Heart left ventricle (tissue), 16 donors: ENCODE measurements at places on chromosomes 2 and 18.

DNA sequence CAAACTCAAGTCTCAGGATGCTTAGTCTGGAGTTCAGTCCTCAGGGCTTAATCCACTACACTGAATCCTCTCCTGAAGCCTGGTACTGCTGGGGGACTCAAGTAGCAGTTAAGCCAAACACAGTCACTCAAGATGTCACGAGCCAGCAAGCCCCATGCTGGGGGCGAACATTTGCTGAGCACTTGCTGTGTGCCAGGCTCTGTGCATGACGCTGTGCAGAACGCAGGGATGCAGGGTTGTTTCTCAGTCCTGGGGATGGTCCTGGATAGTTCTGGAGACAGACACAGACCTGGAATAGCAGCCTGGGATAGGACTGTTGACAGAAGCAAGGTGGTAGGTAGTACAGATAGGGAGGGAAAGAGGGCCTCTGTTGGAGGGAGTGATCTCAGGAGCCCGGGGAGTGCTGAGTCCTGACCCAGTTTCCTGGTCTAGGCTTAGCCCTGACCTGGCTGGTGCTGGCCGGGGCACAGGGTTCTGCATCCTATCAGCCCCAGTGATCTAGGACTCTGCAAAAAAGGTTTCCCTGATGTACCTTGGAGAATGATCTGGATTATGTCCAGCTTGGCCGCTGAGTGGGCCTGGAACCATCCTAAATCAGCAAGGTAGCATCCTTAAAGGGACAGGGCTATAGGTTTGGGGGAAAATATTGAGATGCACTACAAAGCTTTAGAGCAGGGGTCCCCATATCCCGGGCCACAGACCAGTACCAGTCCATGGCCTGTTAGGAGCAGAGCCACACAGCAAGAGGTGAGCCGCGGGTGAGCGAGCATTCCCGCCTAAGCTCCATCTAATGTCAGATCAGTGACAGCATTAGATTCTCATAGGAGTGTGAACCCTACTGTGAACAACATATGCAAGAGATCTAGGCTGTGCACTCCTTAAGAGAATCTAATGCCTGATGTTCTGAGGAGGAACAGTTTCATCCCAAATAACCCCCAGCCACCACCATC lies 54.7 kb upstream of the OTOF start:
- H3K27ac ChIP-seq, result no peak overlapping the region
- H3K4me1 ChIP-seq, result no peaks in the 10 kb centered on the region
- no peaks in the 10 kb centered on the region for H3K27me3 ChIP-seq
- H3K36me3 ChIP-seq, result no peaks in the 10 kb centered on the region

- H3K4me3 ChIP-seq, result no peak overlapping the region
- H3K4me1 ChIP-seq, result no peaks in the 10 kb centered on the region
- DNase-seq, result no peak
Measured at GRCh38 chr2:197235711-197236110, 74.9 kb downstream of the ANKRD44 start.

- peak; percentile 89 for DNase-seq
- H3K36me3 ChIP-seq, result no peaks in the 10 kb centered on the region
- no peaks in the 10 kb centered on the region for H3K27me3 ChIP-seq
- peak within 1 kb of the TSS; percentile 69 for H3K4me3 ChIP-seq
Measured at GRCh38 chr2:189580658-189581353, at the start of gene SLC40A1. Gene SLC40A1, minus strand, starts transcription at chr2:189580786. Its CDS starts 326 bp downstream, at chr2:189580460.

- H3K4me3 ChIP-seq, result no peak overlapping the region
- no peak for DNase-seq
- no peaks in the 10 kb centered on the region for H3K36me3 ChIP-seq
- H3K4me1 ChIP-seq, result no peaks in the 10 kb centered on the region
- peaks cover 47% of the 10 kb centered on the region for H3K27me3 ChIP-seq
Measured at GRCh38 chr2:149040451-149040850, 2.0 kb downstream of the LYPD6B start.

DNA sequence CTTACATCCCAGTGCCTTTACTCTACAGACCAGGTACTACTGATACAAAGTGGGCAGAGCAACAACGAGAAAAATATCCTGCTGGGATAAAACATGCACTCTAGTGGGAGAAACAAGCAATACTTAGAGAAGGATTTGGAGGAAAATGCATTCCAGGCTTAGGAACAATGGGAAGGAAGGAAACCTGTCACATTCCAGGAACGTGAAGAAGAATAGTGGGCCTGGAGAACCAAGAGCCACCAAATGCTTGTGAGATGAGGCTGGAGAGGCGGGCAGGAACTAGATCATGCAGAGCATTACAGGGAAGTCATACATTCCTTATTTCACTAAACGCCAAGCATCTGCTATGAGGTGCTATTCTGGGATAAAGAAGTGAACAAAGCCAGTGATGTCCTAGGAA lies 342.3 kb downstream of the DCC start:
- peaks cover 10% of the 10 kb centered on the region for H3K27me3 ChIP-seq
- no peak overlapping the region for H3K27ac ChIP-seq
- H3K36me3 ChIP-seq, result no peaks in the 10 kb centered on the region
- H3K4me1 ChIP-seq, result no peaks in the 10 kb centered on the region

- H3K36me3 ChIP-seq, result no peaks in the 10 kb centered on the region
- H3K4me1 ChIP-seq, result no peaks in the 10 kb centered on the region
Measured at GRCh38 chr2:225737556-225737955, 338.0 kb downstream of the NYAP2 start.

GRCh38 chr2:147688242-147688641 lies 156.6 kb upstream of the ACVR2A start:
- no peaks in the 10 kb centered on the region for H3K27me3 ChIP-seq
- no peak overlapping the region for H3K4me3 ChIP-seq
- no peaks in the 10 kb centered on the region for H3K36me3 ChIP-seq
- no peak overlapping the region for H3K27ac ChIP-seq
